ENCODE measurements at places on chromosomes 1 and 21. TPM values are rescaled to one million over a fixed set of nuclear protein-coding genes. Genes with fewer than 3 reads are reported as not detected.

Gene RIPPLY3
- polyA plus RNA-seq, result 0.17 TPM

Gene CDCA8
- 5.7 TPM for polyA plus RNA-seq

Gene TMPRSS2
- not detected for polyA plus RNA-seq

Gene PTCH2
- 13.4 TPM for polyA plus RNA-seq

All from muscle of arm (tissue), 14 donors.